ENCODE measurements at places on chromosomes 3 and 15.
A peak's percentile ranks its signal among the peaks of the same experiment; 100 is the strongest.

GRCh38 chr3:30343861-30344260, 262.5 kb upstream of the TGFBR2 start:
- no peak for DNase-seq

GRCh38 chr3:115164374-115165221, 17.5 kb upstream of the ZBTB20 start:
- DNase-seq, result no peak

DNA sequence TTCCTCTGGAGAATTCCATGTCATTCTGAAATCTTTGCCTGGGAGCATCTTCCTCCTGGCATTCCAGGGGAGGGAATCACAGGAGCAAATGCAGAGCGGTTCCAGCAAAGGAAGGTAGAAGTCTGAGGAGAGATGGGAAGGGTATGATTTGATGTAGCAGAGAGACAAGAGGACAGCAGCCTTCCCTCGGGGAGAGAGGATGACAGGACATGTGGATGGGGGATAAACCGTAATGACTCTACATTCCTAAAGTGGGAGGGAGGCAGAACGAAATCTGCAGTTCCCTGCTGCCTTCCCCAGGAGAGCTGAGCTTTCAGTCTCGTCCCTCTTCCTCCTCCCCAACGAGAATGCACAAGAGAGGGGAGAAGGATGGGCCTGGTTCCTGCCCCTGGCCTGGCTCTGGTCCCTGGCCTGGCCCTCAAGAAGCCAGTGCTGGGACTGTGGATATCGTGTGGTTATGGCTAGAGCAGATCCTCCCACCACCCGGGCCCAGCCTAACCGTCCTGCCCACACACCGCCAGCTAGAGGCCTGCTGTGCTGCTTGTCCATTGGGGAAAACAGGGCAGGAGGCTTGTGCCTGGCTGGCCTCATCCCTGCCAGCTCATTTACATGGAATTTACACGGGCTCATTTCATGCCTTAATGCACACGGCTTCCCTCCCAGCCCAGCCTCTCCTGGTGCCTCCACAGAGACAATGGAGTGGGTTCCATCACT, 26.6 kb downstream of the SEMA7A start:
- no peak for DNase-seq

GRCh38 chr3:131723343-131723742, 220.6 kb upstream of the MRPL3 start:
- DNase-seq, result no peak

GRCh38 chr15:41337631-41338522, 5.2 kb downstream of the NUSAP1 start:
- DNase-seq, result no peak

DNA sequence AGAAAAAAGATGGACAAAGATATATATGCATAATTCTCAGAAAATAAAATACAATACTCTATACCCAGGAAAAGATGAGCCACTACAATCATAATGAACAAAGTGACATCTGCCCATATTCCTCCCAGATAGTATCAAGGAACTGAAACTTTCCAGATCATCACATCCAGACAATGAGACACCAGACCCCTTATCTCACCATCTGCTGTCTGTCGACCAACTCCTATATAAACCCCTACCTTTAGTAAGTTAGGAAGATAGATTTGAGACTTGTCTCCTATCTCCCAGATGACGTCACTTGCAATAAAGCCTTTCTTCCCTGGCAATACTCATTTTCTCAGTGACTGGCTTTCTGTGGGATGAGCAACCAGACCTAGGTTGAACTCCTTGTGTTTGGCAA, 1071.6 kb downstream of the PLOD2 start:
- no peak for DNase-seq

DNA sequence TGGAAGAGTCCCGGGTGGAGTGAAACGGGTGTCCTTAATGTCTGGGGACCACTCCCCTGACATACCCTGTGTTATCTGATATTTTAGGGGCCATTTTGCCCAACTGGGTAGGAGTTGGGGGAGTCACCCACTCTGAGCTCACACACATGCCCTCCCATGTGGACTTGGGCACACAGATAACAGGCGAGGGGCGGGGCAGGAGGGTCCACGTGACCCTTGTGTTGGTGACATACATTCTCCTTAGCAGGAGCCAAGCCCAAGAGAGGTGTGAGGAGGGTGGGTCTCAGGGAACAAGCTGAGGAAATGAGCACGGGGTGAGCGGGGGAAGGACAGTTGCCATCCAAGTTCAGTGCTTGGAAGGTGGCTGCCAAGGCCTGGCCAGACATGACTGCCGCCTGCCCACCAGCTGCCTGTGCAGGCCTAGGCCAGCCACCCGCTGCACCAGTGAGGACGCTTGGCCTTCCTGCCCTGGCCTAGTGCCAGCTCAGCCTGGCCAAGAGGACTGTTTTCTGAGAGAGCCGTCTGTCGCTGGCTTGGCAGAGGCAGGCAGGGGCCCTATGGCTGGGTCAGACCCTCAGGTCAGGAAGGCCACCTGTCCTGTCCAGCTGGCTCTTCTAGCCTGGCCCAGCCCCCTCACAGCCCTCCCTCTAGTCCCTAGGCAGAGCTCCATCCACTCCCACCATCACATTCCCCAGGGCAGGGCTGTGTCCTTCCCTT, 31.3 kb upstream of the TMEM115 start:
- DNase-seq, result no peak

DNA sequence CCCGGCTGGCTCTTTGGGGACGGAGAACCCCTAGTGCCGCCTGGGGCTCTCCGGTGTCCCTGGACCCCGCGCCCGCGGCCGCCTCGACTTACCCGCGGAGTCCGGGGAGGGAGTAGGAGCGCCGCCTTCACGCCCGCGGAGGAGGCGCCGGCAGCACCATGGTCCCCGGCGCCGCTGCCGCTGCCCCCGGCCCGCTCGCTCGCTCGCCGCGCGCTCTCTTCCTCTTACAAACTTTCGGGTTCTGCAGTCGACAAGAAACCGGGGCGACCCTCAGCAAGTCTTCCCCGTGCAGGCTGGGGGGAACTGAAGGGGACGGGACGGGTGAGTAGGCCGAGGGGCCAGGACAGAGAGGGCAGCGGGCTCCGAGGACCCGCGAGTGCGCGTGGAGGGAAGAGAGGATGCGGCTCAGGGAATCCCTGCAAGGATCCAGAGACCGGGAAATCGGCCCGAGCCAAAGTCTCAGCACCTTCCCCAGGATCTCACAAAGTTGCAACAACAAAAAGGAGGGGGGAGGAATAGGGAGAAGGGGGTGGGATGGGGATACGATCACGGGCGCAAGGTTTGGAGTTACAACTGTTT, 2.0 kb downstream of the FOXP1 start:
- peak; percentile 70 for DNase-seq

- no peak for DNase-seq
Measured at GRCh38 chr15:88266170-88266569, 9.6 kb upstream of the NTRK3 start.

GRCh38 chr15:58224068-58224467, 85.9 kb downstream of the AQP9 start:
- DNase-seq, result no peak

- DNase-seq, result no peak
Measured at GRCh38 chr3:147616998-147617619, 207.9 kb downstream of the ZIC1 start.

GRCh38 chr15:36358094-36358493, 221.3 kb upstream of the CDIN1 start:
- no peak for DNase-seq

GRCh38 chr15:43516801-43517353, 531 bp upstream of the MAP1A start:
- DNase-seq, result no peak

DNA sequence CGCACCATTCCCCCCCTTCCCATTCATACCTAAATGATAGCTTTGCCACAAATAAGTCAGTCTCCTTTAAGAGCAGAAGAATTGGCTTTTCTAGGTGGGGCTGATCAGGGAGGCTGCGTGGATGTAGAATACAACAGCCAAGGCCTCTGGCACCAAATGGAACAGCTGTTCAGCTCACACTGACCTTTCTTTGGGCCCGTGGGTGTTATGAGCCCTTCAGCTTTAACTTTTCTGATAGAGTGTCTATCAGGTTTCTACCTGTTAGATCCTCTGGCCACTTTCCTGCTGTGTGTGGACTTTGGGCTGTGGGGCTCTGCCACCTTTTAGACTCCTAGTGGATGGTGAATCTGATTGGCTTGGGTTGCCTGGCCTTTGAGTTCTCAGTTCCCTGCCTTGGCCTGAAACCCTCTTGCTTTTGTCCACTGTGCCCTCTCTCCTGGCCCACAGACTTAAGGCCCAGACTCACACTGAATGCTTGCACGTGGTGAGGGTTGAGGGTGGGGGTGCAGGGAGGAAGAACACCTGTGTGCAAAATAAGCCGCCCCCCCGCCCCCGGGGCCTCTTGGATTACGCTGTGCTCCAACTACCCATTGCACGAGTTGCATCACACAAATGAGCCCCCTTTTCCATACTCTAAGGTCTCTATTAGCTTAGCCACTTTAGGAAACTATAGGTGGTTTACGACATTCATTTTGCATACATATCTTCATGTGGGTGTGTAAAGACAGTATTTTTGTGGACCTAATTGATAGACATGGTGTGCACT, 1.3 kb upstream of the RFX7 start:
- no peak for DNase-seq

DNA sequence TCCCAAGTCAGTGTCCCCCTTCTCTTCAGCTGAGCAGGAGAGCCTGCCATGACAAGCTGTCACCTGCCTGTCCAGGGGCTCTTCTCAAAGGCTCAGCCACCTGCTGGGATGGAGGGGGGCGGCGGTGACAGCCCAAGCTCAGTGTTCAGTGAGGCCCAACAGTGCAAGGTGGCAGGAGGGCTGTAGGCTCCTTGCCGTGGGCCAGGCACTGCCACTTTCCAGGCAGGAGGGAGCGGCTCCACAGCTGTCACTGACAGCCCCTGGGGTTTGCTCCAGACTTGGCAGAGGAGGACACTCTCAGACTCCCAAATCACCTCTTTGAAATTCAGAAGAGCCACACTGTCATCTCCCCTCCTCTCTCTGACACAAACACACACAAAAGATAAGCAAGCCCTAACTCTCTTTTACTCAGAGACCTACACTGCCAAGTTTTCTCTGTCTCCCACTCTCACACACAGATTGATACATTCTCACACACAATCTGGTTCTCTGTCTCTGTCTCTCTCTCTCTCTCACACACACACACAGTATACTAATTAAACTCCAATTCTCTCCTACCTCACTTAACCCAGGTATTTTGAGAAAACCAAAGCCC, 443.3 kb downstream of the EPHB1 start:
- no peak for DNase-seq

DNA sequence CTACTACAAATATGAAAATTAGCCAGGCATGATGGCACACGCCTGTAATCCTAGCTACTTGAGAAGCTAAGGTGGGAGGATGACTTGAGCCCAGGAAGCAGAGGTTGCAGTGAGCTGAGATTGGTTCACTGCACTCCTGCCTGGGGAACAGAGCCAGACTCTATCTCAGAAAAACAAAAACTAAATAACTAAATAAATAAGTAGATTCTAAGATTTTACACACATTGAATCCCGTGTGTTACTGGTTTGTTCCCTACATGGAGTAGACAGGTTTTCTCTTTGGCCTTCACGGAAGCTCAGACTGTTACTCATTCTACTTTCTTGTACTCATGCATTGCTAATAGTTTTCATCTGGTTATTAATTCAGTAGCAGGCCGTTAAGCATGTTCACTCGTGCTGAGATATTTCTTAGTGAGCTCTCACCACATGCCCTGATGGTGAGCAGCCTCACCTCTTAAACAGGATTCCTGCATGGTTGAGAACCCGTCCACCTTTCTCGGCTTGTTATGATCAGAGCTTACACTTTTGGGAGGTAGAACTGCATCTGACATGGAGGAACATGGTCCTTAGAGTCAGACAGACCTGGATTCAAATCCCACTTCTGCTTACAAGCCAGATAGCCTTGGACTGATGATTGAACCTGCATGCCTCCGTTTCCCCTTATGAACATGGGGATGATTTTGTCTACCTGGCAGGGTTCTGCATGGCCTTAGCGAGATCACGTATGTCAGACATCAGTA, 49.1 kb downstream of the CMTM7 start:
- DNase-seq, result no peak

DNA sequence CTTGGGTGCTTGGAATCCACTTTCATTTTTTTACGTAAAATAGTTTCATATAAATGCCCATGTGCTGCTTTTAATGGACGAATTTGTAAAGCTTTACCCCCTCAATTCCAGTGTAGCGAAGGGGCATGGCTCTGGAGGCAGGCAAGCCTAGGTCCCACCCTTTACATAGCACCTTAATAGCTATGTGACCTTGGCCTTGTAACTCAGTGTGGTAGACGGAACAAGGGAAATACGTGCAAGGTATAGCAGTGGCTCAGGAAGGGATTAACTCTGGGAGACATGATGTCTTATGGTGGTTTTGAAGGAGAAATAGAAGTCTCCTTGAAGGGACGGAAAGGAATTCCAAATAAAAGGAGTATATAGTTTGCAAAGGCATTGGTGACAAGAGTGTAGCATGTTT, 1.4 kb downstream of the SEC61A1 start:
- no peak for DNase-seq

GRCh38 chr15:67083135-67083762, 17.8 kb downstream of the SMAD3 start:
- DNase-seq, result peak; percentile 55

- no peak for DNase-seq
Measured at GRCh38 chr3:66097647-66098046, 58.9 kb upstream of the MAGI1 start.

DNA sequence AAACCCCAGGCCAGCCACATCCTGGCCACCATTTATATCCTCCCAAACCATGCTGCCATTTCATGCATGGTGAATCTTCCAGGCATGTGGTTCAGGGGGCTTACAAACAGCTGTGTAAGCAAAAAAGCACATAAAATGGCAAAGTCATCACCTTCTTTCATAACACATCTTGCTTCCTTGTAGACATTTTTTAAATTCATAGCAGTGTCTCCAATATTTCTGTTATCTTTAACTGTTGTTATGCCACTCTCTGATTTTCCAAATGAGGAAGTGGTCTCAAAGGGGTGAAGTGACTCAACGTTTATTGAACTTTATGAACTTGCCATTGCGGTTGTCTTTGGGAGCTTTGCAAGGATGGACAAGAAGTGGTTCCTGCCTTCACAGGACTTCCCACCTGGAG, 264.4 kb downstream of the MEX3B start:
- DNase-seq, result no peak

- no peak for DNase-seq
Measured at GRCh38 chr3:13574798-13575451, 26.0 kb downstream of the FBLN2 start.

DNA sequence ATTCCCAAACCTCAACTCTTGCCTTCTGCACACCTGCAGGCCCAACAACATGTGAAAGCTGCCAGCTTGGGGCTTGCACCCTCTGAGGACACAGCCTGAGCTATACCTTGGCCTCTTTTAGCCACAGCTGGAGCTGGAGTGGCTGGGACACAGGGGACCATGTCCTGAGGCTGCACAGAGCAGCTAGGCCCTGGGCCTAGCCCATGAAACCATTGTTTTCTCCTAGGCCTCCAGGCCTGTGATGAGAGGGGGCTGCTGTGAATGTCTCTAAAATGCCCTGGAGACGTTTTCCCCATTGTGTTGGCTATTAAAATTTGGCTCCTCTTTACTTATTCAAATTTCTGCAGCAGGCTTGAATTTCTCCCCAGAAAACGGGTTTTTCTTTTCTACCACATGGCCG, 7.2 kb downstream of the ZKSCAN7 start:
- no peak for DNase-seq

- no peak for DNase-seq
Measured at GRCh38 chr3:181735911-181736310, 24.2 kb downstream of the SOX2 start.

Data from naive B cell (primary cell).